ENCODE measurements at places on chromosomes 12 and 14.

GRCh38 chr14:56300495-56300894 is 182.3 kb downstream of the PELI2 start:
- no peak overlapping the region for H3K4me3 ChIP-seq
- no peak for DNase-seq
- H3K4me1 ChIP-seq, result no peaks in the 10 kb centered on the region

GRCh38 chr14:68675233-68675577 is 117.7 kb downstream of the ZFP36L1 start:
- no peak overlapping the region for H3K4me3 ChIP-seq
- no peak for DNase-seq
- H3K27ac ChIP-seq, result peak overlapping the region; percentile 20
- no peaks in the 10 kb centered on the region for H3K36me3 ChIP-seq
- H3K27me3 ChIP-seq, result no peaks in the 10 kb centered on the region

DNA sequence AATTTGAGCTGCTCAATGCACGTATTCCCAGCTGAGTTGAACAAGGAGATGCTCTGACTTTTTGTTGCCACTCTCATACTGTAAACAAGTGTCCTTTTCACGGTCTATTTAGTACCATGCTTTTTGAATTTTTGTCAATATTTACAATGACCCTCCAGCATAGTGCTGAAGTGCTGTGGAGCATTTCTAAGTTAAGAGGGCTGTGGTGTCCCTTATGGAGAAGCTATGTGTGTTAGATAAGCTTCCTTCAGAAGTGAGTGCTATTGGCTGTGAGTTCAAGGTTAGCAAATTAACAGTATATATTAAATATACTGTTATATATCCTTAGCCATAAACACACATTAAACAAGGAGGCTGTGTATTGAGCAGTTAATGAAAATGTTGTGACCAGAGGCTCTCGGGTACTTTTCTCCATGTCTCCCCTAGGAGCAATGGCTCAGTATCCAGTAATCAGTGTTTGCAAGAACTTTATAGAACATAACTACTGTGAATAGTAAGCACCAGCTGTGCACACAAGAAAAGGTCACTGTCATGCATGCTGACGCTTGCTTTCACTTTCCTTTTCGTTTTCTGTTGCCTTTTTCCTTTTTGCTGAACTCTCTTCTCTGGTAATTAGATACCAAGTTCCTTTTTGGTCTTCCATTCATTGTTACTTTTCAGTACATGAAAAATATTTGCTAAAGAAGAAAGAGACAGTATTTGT is 187.2 kb upstream of the NEDD1 start:
- no peak for DNase-seq
- peak overlapping the region; percentile 60 for H3K4me3 ChIP-seq
- H3K36me3 ChIP-seq, result no peaks in the 10 kb centered on the region
- no peak overlapping the region for H3K27ac ChIP-seq
- no peaks in the 10 kb centered on the region for H3K27me3 ChIP-seq
- no peaks in the 10 kb centered on the region for H3K4me1 ChIP-seq

DNA sequence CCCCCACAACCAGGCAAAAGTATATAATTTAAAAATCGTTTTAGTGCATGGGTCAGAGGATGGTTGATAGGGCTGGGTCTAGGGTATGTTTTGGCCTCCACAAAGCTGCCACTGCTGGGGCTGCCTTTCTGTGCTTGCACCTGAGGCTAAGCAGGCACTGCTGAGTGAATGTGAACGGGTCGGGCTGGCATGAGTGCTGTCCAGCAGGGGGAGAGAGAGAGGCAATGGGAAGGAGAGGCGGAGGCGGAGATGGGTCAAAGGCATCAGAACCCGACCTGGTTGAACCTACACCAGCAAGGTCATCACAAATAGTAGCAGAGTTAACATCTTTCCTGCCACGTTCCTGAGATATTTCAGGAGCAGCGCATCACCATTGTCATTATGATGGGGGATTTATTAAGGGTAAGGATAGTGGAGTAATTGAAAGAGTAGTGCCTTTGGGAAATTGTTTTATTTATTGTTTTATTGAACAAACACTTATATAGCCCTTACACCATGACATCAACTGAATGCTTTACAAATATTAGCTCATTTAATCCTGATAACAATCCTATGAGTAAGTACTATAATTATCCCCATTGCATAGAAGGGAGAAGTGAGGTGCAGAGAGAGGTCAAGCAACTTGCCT is 5.8 kb upstream of the NRXN3 start:
- no peak overlapping the region for H3K4me3 ChIP-seq
- H3K4me1 ChIP-seq, result no peaks in the 10 kb centered on the region
- H3K36me3 ChIP-seq, result no peaks in the 10 kb centered on the region
- no peaks in the 10 kb centered on the region for H3K27me3 ChIP-seq

DNA sequence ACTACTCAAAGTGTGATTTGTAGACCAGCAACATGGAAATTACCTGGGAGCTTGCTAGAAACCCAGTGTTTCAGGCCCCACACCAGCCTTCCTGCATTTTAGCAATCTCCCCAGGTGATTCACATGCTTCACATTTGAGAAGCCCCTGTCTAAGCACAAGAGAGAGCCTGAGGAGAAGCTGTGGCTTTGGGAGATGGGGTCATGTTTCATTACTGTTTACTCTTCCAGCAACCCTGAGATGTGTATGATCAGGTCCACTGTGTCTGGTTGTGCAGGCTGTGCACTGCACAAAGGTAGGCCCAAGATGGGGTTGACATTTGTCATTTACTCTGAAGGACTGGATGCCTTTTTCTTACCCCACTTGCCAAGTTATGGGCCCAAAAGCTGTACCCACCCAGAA is 190.1 kb downstream of the SLC41A2 start:
- H3K4me1 ChIP-seq, result no peaks in the 10 kb centered on the region
- H3K27ac ChIP-seq, result no peak overlapping the region
- H3K4me3 ChIP-seq, result no peak overlapping the region
- DNase-seq, result no peak
- H3K36me3 ChIP-seq, result no peaks in the 10 kb centered on the region
- no peaks in the 10 kb centered on the region for H3K27me3 ChIP-seq

DNA sequence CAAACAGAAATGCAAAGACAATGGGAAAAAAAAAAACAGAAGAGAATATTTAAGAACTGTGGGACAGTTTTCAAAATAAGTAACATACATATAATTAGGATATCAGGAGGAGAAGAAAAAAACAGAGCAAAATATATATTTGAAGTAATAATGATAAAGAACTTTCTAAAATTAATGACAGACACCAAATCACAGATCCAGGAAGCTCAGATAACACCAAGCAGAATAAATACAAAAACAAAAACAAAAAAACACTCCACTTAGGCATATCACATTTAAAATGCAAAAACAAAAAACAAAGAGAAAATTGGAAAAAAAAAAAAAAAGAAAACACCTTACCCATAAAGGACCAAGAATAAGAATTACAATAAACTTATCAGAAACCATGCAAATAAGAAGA is 9.6 kb upstream of the RFX4 start:
- no peaks in the 10 kb centered on the region for H3K27me3 ChIP-seq
- DNase-seq, result no peak
- no peaks in the 10 kb centered on the region for H3K36me3 ChIP-seq
- no peaks in the 10 kb centered on the region for H3K4me1 ChIP-seq

- H3K27me3 ChIP-seq, result no peaks in the 10 kb centered on the region
- peak overlapping the region; percentile 96 for H3K4me3 ChIP-seq
- H3K36me3 ChIP-seq, result no peaks in the 10 kb centered on the region
- DNase-seq, result no peak
- no peaks in the 10 kb centered on the region for H3K4me1 ChIP-seq
Observed at GRCh38 chr14:66507181-66507721, 696 bp upstream of the GPHN start.

DNA sequence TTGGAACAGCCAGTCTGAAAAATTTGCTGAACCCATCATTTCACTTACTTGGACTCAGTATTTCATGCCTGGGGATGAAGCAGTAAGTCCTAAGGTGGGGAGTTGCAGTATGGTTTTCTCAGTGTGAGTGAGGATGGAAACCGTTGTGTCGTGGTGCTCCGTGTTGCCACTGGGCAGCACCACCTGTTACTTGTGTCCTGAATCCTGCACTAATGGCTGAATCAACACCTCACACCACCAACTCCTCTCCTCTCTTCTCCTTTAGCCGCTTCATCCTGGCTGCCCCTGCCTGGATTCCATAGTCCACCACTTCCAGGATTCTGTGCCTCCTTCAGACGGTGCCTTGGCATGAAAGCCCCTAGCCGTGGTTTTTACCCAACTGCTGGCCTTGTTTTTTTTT is 3.0 kb upstream of the EP400 start:
- H3K4me3 ChIP-seq, result no peak overlapping the region
- H3K36me3 ChIP-seq, result no peaks in the 10 kb centered on the region
- no peaks in the 10 kb centered on the region for H3K27me3 ChIP-seq
- no peak overlapping the region for H3K27ac ChIP-seq
- DNase-seq, result no peak
- H3K4me1 ChIP-seq, result peaks cover 4% of the 10 kb centered on the region

DNA sequence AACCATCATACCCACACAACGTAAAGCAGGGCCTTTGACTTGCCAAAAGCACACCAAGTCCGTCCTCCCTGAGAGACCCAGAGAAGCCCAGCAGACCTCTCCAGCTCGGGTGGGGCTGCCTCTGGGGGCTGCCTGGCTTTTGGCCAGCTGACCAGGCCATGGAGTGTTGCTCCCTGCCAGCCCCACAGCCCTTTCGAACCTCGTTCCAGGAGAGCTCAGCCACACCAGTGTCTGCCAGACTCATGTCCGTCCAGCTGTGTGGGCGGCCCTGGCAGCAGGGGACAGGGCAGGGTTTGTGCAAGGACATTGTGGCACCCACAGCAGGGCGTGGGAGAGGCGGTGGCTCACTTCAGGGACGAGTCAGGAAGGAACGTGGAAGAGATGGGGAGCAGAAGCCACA is 22.6 kb upstream of the IRF2BPL start:
- peak overlapping the region; percentile 11 for H3K4me3 ChIP-seq
- peak overlapping the region; percentile 91 for H3K27ac ChIP-seq
- peaks cover 12% of the 10 kb centered on the region for H3K4me1 ChIP-seq

GRCh38 chr14:31505411-31505810 is 17.6 kb upstream of the GPR33 start:
- H3K36me3 ChIP-seq, result no peaks in the 10 kb centered on the region
- H3K27ac ChIP-seq, result peak overlapping the region; percentile 33
- no peak overlapping the region for H3K4me3 ChIP-seq
- DNase-seq, result no peak
- no peaks in the 10 kb centered on the region for H3K4me1 ChIP-seq

DNA sequence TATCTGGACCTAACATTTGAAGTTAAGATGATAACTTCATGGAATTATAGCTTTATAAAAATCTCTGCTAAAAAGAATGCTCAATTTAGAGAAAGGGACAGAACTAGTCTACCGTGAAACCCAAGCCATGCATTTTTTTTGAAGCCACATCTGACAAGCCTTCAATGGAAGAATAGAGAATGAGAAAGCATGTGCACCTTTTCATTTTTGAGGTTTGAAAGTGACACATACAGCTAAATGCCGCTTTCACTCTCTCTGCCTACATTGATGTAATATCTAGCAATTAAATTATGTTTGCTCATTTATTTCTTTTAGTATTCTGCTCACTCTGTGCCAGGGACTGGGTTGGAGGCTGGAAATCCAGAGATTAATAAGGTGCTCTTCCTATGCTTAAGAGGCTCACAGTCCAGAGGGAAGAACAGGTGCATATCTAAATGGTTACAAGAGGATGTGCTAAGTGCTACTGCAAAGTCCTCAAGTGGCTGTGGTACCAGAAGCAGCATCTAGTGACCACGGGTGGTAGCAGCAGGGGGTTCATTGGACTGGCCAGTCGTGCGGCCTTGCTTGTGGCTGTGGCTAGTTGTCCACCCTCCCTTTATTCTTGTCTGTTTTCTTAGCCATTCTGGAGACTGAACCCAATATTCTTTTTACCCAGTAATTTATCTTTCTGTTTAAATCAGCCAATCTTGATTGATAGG is 60.4 kb downstream of the PPP1R36 start:
- peaks cover 5% of the 10 kb centered on the region for H3K4me1 ChIP-seq
- DNase-seq, result no peak
- no peak overlapping the region for H3K4me3 ChIP-seq
- no peaks in the 10 kb centered on the region for H3K36me3 ChIP-seq

DNA sequence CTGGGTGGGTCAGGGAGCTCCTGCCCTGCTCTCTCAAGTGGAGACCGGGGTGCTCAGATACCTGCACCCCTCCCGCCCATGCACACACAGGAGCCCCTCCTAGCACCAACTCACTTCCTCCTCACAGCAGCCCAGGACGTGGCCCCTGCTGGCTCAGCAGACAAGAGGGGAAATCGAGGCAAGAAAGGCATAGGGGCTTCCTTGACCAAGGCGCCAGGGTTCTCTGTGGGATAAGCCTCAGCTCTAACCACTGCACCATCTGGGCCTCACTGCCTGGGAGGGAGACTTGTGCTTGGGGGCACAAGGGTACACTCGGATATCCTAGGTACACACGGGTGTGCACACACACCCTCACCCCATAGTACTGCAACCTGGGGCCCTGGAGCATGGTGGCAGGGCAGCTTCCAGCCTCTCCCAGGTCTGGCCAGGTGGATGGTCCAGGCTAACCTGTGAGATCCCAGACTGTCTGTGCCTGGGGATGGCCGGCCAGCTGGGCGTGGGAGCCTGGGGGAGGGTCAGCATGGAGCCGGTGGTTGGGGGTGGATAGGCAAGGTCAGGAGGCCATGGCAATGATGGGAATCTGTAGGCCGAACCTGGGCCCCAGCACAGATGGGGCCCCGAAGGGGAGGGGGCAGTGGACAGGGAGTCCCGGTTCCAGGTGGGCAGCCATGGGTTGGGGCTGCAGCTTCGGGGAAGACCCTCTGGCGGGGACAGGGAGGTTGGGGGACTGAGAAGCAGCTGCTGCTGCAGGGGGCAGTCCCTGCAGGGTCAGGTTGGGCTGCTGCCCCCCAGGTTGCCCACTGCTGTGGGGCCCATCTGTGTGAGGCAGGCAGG is 312.4 kb downstream of the TMEM121 start:
- H3K27ac ChIP-seq, result no peak overlapping the region
- no peaks in the 10 kb centered on the region for H3K36me3 ChIP-seq

- DNase-seq, result no peak
- no peaks in the 10 kb centered on the region for H3K36me3 ChIP-seq
- no peaks in the 10 kb centered on the region for H3K4me1 ChIP-seq
- H3K27me3 ChIP-seq, result no peaks in the 10 kb centered on the region
- H3K27ac ChIP-seq, result no peak overlapping the region
- H3K4me3 ChIP-seq, result no peak overlapping the region
Observed at GRCh38 chr12:104378427-104378826, 74.9 kb downstream of the EID3 start.
